Small intestine (tissue), 16 donors: ENCODE measurements at places on chromosomes 11 and 22. TPM values are rescaled to one million over a fixed set of nuclear protein-coding genes. Genes with fewer than 3 reads are reported as not detected.

- H3K4me1 ChIP-seq: peaks cover 37% of the 10 kb centered on the region
- peak; percentile 29 for DNase-seq
- no peaks in the 10 kb centered on the region for H3K27me3 ChIP-seq
- H3K36me3 ChIP-seq: no peaks in the 10 kb centered on the region
- no peak overlapping the region for H3K4me3 ChIP-seq
Observed at GRCh38 chr11:3836903-3837302, 3.9 kb downstream of the RHOG start.

- no peaks in the 10 kb centered on the region for H3K27me3 ChIP-seq
- H3K4me1 ChIP-seq: peaks cover 41% of the 10 kb centered on the region
- peaks cover 17% of the 10 kb centered on the region for H3K36me3 ChIP-seq
- peak overlapping the region; percentile 99 for H3K4me3 ChIP-seq
- peak overlapping the region; percentile 99 for H3K27ac ChIP-seq
Observed at GRCh38 chr11:62880231-62880802, 379 bp upstream of the SLC3A2 start.

DNA sequence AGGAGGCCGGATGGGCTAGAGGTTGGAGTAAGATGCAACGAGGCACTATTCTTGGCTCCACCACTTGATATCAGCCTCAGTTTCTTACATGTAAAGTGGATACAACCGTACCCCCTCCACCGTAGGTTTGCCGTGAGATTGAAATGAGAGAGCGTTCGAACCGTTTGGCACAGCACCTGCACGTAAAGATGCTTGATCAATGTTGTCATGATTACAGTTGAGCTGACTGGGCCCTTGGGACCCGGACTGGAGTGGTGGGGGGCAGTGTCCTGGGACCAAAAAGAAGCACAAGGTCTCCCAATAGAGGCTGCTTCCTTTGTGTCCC lies 3.7 kb downstream of the APOC3 start:
- no peak overlapping the region for H3K4me3 ChIP-seq
- no peak for DNase-seq
- peaks cover 51% of the 10 kb centered on the region for H3K36me3 ChIP-seq
- no peaks in the 10 kb centered on the region for H3K27me3 ChIP-seq
- H3K4me1 ChIP-seq: peaks cover 7% of the 10 kb centered on the region

GRCh38 chr11:61037441-61038093 lies 64.7 kb upstream of the CD5 start:
- no peaks in the 10 kb centered on the region for H3K27me3 ChIP-seq
- no peak overlapping the region for H3K27ac ChIP-seq
- DNase-seq: no peak

DNA sequence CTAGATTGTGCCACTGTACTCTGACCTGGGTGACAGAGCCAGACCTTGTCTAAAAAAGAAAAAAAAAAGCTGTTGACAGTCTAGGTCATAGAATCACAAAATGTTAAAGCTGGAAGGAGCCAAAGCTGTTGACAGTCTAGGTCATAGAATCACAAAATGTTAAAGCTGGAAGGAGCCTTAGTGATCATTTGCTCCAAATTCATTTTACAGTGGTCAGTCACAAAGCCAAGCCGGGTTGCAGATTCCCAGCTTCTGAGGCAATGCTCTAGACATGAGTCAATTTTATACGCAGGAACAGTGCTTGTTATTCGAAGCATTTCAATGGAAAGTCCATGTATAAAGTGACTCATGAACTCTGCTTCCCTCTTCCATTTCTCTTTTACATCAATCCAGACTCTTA lies 47.4 kb downstream of the SYT13 start:
- H3K27ac ChIP-seq: no peak overlapping the region
- H3K4me1 ChIP-seq: no peaks in the 10 kb centered on the region
- DNase-seq: no peak
- H3K36me3 ChIP-seq: no peaks in the 10 kb centered on the region

DNA sequence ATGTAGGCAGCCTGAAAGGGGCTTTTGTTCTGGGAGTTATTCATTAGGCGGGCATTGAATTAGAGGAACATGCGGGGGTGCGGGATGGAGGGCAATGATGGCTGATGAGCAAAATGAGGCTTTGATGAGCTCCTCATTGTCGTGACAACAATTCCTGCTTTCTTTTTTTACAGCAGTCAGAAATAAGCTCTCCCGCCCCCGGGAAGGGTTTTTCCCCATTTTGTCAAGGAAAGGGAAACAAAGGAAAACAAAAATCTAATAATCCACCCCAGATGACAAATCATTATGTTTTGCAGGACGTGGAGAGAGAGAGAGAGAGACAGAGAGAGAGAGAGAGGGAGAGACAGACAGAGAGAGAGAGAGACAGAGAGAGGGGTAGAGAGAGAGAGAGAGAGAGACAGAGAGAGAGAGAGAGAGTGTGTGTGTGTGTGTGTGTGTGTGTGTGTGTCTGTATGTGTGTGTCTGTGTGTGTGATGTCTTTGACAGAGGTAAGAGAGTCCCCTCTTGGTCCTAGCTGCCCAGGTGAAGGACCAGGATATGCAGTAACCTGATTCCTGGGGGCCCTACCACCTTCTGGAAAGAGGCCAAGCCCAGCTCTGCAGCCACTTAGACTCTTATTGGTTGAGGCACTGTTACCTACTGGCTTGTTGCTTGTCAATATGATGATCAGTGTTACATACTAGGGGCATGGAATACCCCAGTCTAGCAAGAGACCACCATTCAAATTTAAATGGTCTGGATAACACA lies 46.7 kb upstream of the PARVA start:
- H3K4me3 ChIP-seq: no peak overlapping the region
- H3K4me1 ChIP-seq: no peaks in the 10 kb centered on the region
- no peak overlapping the region for H3K27ac ChIP-seq
- H3K27me3 ChIP-seq: no peaks in the 10 kb centered on the region

- H3K27ac ChIP-seq: no peak overlapping the region
- no peak for DNase-seq
- no peaks in the 10 kb centered on the region for H3K36me3 ChIP-seq
- no peaks in the 10 kb centered on the region for H3K27me3 ChIP-seq
- H3K4me3 ChIP-seq: no peak overlapping the region
- H3K4me1 ChIP-seq: no peaks in the 10 kb centered on the region
Observed at GRCh38 chr11:103183981-103184611, 74.9 kb downstream of the DYNC2H1 start.

DNA sequence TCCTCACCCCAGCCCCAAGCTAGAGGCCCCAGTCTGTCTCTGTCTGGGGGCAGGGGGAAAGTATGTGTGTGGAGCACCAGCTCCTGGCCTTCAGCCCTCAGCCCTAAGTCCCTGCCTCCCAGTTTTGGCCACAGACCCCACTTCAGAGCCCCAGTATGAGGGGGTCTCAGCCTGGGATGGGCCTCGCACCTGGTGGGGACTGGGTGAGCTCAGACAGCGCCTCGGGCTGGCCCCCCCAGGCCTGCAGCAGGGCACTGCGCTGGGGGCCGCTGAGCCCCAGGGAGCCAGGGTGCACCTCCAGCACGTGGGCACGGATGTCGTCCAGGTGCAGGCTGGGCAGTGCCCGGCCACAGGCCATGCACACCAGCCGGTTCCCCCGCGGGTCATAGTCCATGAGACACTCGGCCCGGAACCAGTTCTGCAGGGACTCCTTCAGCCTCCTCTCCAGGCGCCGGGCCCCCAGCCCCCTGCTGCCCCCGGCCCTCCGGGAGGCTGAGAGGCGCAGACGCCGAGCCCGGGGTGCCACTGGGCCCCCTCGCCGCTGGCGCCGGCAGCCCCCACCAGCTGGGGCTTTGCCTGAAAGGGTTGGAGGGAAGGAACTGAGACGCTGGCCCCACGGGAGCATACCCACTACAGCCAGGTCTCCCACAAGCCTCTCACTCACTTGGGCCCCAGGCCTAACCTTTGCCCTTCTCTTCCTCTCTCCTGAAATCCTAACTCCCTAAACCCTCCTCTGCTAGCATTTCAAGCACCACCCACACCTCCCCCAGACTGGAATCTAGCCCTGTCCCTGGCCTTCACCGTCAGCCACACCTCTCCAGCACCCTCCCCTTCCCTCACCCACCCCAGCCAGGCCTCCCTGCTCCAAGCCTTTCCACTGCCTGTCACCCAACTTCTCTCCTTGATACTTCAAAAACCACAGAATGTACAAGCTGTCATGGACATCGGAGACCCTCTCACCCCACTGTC lies 3.6 kb downstream of the ZFTA start:
- peaks cover 69% of the 10 kb centered on the region for H3K36me3 ChIP-seq
- no peaks in the 10 kb centered on the region for H3K27me3 ChIP-seq
- peak overlapping the region; percentile 84 for H3K27ac ChIP-seq
- H3K4me3 ChIP-seq: peak overlapping the region; percentile 81
- peaks cover 2% of the 10 kb centered on the region for H3K4me1 ChIP-seq
- DNase-seq: peak; percentile 56

GRCh38 chr11:87431392-87431791 lies 393.7 kb downstream of the TMEM135 start:
- no peaks in the 10 kb centered on the region for H3K27me3 ChIP-seq
- no peaks in the 10 kb centered on the region for H3K36me3 ChIP-seq
- no peak for DNase-seq
- H3K4me3 ChIP-seq: no peak overlapping the region
- H3K27ac ChIP-seq: no peak overlapping the region

GRCh38 chr11:47308050-47308823 lies 38.3 kb downstream of the MADD start:
- no peaks in the 10 kb centered on the region for H3K27me3 ChIP-seq
- H3K27ac ChIP-seq: no peak overlapping the region
- H3K4me3 ChIP-seq: no peak overlapping the region
- H3K4me1 ChIP-seq: no peaks in the 10 kb centered on the region

DNA sequence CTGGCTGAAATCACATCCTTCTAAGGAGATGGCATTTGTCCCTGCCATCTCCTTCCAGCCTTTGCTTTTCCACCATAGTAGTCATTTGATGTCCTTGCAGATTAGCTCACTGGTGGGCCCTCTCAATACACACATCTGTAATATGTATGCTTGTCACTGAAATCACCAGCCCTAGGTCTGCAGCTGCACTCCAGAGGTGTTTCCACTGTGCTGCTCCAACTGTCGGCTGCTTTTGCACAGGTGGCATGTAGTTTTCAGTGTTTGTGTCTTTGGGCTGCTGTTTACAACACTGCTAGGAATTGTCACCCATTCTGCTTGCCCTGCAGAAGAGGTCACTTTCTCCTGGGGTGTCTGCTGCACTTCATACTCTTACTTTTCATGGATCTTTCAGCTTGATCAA lies 69.0 kb upstream of the GRAMD1B start:
- H3K4me3 ChIP-seq: no peak overlapping the region
- H3K4me1 ChIP-seq: peaks cover 2% of the 10 kb centered on the region
- DNase-seq: no peak
- no peaks in the 10 kb centered on the region for H3K36me3 ChIP-seq
- peaks cover 3% of the 10 kb centered on the region for H3K27me3 ChIP-seq

DNA sequence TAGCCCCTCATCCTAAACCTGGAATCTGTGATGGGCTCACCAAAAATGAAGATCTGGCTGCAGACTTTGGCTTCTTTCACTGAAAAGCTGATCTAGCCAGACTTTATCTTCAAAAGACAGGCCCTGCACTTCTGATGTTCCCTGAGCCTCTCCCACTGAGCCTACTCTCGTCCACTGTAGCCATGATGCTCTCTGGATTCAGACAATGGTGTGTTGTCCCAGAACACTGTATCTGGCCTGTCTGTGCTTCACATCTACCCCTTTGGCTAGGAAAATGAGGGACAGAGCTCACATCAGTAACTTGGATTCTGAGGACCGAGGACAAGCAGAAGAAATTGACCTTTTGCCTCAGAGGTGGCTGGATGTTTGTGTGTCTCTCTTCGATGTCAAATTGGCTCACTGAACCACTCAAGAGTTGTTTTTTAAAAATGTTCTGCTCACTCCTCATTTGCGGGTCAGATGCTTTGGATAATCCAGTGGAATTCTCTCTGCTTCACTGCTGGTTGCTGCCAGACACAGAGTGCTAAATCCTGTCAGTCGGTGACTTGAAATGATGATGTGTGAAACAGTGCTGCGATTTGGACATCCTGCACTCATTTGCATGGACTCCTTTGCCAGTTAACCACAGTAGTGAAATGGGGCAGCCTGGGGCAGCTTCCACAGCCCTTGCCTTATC lies 67.5 kb downstream of the ARFGAP2 start:
- peaks cover 4% of the 10 kb centered on the region for H3K4me1 ChIP-seq
- H3K27me3 ChIP-seq: no peaks in the 10 kb centered on the region
- DNase-seq: no peak
- H3K36me3 ChIP-seq: no peaks in the 10 kb centered on the region
- H3K27ac ChIP-seq: no peak overlapping the region
- no peak overlapping the region for H3K4me3 ChIP-seq

GRCh38 chr11:47980088-47980906 lies at the start of gene PTPRJ:
PTPRJ (plus strand) TSS chr11:47980559; CDS start chr11:47980913, 354 bp downstream.
- no peaks in the 10 kb centered on the region for H3K27me3 ChIP-seq
- H3K4me1 ChIP-seq: peaks cover 29% of the 10 kb centered on the region
- H3K27ac ChIP-seq: peak within 1 kb of the TSS; percentile 72
- peak within 1 kb of the TSS; percentile 80 for H3K4me3 ChIP-seq
- H3K36me3 ChIP-seq: no peaks in the 10 kb centered on the region

GRCh38 chr11:73221451-73221850 lies 3.4 kb downstream of the P2RY2 start:
- no peaks in the 10 kb centered on the region for H3K36me3 ChIP-seq
- no peak for DNase-seq
- H3K27ac ChIP-seq: no peak overlapping the region
- peaks cover 22% of the 10 kb centered on the region for H3K4me1 ChIP-seq

GRCh38 chr11:1933416-1934334 lies 13.5 kb upstream of the MRPL23 start:
- H3K27me3 ChIP-seq: peaks cover 7% of the 10 kb centered on the region
- no peaks in the 10 kb centered on the region for H3K36me3 ChIP-seq
- no peak overlapping the region for H3K4me3 ChIP-seq
- H3K27ac ChIP-seq: no peak overlapping the region
- no peaks in the 10 kb centered on the region for H3K4me1 ChIP-seq

- H3K4me3 ChIP-seq: no peak overlapping the region
- H3K4me1 ChIP-seq: no peaks in the 10 kb centered on the region
- no peak overlapping the region for H3K27ac ChIP-seq
- H3K36me3 ChIP-seq: no peaks in the 10 kb centered on the region
Observed at GRCh38 chr11:32184041-32184722, 93.3 kb downstream of the RCN1 start.

GRCh38 chr11:86668929-86669328 lies 3.5 kb downstream of the ME3 start:
- H3K27ac ChIP-seq: no peak overlapping the region
- H3K36me3 ChIP-seq: no peaks in the 10 kb centered on the region
- peaks cover 9% of the 10 kb centered on the region for H3K4me1 ChIP-seq
- DNase-seq: no peak

- no peaks in the 10 kb centered on the region for H3K36me3 ChIP-seq
- H3K27ac ChIP-seq: no peak overlapping the region
- no peak for DNase-seq
- peaks cover 2% of the 10 kb centered on the region for H3K27me3 ChIP-seq
- no peaks in the 10 kb centered on the region for H3K4me1 ChIP-seq
Observed at GRCh38 chr22:48209473-48210197, 1447.2 kb downstream of the TBC1D22A start.

- no peaks in the 10 kb centered on the region for H3K27me3 ChIP-seq
- H3K36me3 ChIP-seq: no peaks in the 10 kb centered on the region
- no peak overlapping the region for H3K27ac ChIP-seq
- H3K4me1 ChIP-seq: no peaks in the 10 kb centered on the region
- DNase-seq: no peak
Observed at GRCh38 chr11:8290081-8290810, 26.6 kb upstream of the LMO1 start.

- no peak overlapping the region for H3K4me3 ChIP-seq
- no peak for DNase-seq
- no peaks in the 10 kb centered on the region for H3K4me1 ChIP-seq
- H3K27me3 ChIP-seq: no peaks in the 10 kb centered on the region
- no peak overlapping the region for H3K27ac ChIP-seq
Observed at GRCh38 chr11:61914471-61915171, 2.7 kb downstream of the RAB3IL1 start.

The ART1 gene
- polyA plus RNA-seq: not detected

The CHADL gene
- not detected for polyA plus RNA-seq

The MICAL2 gene
- polyA plus RNA-seq: 22.2 TPM

The APOA1 gene
- polyA plus RNA-seq: 5,621 TPM

The DBX1 gene
- polyA plus RNA-seq: not detected

The OVOL1 gene
- 16.2 TPM for polyA plus RNA-seq

The ZNF214 gene
- polyA plus RNA-seq: 0.97 TPM

The CCDC73 gene
- 0.09 TPM for polyA plus RNA-seq

The MAPK8IP1 gene
- polyA plus RNA-seq: 1.9 TPM

The GPHA2 gene
- polyA plus RNA-seq: not detected
